ENCODE measurements at places on chromosomes 5 and 9.

GRCh38 chr5:136192526-136193321 is at the start of gene SMIM32:
Gene SMIM32, minus strand, starts transcription at chr5:136193162. Its CDS starts 638 bp downstream, at chr5:136192524.
- DNase-seq: no peak

DNA sequence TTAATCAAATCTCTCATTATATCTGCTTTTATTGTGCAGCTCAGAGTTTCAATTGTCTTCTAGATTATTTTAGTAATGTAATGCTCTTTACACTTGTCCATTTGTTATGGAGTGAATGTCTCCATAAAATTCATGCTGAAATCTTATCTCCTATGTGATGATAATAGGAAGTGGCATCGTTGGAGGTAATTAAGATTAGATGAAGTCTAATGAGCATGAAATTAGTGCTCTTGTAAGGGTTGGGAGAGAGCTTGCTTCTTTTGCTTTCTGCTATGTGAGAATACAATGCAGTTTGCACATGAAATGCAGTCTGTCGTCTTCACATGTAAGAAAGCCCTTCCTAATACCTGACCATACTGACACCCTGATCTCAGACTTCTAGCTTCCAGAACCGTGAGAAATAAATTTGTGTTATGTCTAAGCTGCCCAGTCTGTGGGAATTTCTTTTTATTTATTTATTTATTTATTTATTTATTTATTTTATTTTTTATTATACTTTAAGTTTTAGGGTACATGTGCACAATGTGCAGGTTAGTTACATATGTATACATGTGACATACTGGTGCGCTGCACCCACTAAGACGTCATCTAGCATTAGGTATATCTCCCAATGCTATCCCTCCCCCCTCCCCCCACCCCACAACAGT is 1399.2 kb upstream of the CDH6 start:
- DNase-seq: no peak

DNA sequence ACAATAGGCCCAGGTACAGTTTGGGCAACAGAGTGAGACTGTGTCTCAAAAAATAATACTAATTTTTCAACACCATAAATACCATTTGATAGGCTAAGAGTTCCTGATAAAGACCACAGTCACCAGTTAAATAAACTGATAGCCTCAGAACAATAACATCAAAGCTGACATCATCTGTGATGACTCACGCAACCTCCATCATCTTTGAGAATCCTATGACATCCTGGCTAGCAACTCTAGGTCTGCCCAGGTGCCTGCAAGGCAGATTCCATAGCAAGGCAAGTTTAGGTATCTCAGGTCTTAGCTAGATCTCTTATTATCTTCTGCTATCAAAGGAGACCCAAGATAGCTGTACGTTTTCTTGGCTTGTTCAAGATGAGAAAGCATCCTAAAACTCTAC is 30.5 kb upstream of the UBAP2 start:
- no peak for DNase-seq

- no peak for DNase-seq
Measured at GRCh38 chr9:79247021-79247420, 324.7 kb upstream of the TLE4 start.

- no peak for DNase-seq
Measured at GRCh38 chr5:58786711-58787303, 203.9 kb downstream of the RAB3C start.

DNA sequence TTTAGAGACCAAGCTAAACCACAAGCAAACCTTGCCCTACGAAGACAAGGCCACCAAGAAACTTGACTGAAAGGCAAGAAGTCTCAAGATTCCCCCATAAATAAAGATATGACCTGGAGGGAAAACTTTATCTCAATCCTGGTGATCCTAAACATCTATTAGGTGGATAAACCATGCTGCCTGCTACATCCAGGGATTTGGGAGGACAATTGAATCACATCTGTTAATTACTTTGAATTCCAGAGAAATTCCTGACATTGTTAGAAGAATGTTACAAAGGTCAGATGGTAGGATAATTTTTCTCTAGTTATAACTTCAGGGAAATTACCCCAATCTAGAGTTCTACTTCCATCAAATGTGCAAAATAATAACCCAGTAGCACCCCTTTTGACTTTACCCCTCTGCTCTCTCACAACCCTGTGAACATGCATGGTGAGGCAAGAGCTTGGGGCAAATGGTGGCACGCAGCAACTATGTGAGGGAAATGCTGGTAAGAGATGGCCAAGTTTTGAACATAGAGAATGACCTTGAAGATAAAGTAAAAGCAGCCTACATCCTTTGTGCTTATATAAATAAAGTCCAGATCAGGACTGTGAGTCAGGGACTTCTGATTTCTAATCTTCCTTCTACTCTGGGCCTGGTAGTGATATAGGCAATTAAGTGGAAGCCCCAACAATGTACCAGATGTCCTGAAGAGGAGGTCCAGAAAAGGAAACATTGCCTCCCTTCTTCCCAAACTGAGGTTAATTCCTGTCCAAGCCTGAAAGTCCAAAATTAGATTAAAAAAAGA is 57.1 kb upstream of the PTGER4 start:
- no peak for DNase-seq

- no peak for DNase-seq
Measured at GRCh38 chr5:119439140-119439631, 13.1 kb upstream of the HSD17B4 start.

- peak; percentile 18 for DNase-seq
Measured at GRCh38 chr5:174793684-174794328, 69.4 kb downstream of the MSX2 start.

GRCh38 chr9:91102269-91102668 is 259.4 kb downstream of the AUH start:
- no peak for DNase-seq

- DNase-seq: no peak
Measured at GRCh38 chr5:99694884-99695283, 766.1 kb upstream of the CHD1 start.

DNA sequence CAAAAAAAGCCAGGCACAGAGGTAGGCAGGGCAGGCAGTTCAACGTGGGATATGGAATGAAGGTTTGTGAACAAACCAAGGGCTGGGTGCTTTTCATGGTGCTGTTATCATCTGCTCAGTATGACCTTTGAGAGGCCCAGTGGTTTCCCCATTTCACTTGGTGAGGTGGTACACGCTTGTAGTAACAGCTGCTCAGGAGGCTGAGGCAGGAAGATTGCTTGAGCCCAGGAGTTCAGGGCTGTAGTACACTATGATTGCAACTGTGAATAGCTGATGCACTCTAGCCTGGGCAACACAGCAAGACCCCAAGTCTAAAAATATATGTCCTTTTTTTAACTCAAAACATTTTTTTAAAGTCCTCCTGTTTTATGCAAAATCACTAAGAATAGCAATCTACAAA is 174.8 kb downstream of the ENC1 start:
- DNase-seq: no peak

DNA sequence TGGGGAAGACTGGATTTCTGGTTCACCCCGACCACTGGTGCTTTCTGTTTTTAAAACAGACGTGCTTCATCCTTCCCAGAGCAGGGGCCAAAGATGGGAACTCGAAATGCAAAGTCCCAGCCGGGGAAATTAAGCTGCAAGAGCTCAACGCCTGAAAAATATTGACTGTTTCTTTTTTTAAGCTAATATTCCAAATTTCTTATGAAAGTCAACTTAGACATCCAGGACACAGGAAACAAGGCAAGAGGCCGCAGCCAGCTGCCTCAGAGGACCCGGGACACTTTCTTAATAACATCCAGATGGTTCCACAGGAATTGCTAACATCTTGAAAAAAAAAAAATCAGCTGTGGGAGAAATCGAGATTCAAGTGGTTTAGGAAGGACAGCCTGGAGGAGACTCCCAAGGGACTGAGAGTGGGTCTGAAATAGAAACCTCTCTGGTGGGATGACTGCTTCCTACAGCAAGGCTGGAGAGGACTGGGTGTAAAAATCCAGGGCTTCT is 144.9 kb downstream of the FGF1 start:
- no peak for DNase-seq

GRCh38 chr5:79754865-79755555 is 65.4 kb downstream of the CMYA5 start:
- no peak for DNase-seq

- no peak for DNase-seq
Measured at GRCh38 chr5:59919484-59919883, 26.0 kb upstream of the PDE4D start.

- DNase-seq: no peak
Measured at GRCh38 chr9:104869811-104870210, 58.1 kb downstream of the ABCA1 start.

- no peak for DNase-seq
Measured at GRCh38 chr5:10860645-10861422, 99.8 kb upstream of the DAP start.

DNA sequence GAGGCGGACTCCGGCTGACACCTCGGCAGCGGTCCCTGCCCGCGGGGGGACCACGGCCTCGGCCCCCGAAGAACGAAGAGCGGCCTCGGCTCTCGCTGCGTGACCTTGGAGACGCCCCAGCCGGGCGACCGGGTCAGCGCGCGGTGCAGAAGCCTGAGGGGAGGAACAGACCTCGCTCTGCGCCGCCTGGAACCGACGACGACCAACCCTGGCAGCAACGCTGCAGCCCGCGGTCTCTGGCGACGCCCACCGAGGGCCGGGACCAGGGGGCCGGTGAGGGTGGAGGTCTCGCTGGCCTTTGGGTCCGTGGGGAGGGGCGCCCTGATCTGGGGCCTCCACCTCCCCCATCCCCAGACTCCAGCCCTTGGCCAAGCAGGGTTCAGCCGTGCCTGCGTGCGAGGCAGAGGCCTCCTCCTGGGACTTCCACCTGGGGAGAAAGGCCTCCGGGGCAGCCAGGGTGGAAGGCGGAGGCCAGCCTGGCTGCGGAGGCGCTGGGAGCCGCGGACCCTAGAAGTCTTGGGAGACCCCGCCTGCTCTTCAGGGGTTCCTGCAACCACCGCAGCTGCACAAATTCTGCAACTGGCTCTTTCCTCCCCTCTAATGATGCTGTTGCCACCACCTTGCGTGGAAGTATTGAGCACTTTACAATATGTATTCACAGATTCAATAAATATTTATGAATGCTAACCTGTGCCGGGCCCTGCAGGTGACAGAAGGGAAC is 44.3 kb upstream of the SLC12A7 start:
- no peak for DNase-seq

DNA sequence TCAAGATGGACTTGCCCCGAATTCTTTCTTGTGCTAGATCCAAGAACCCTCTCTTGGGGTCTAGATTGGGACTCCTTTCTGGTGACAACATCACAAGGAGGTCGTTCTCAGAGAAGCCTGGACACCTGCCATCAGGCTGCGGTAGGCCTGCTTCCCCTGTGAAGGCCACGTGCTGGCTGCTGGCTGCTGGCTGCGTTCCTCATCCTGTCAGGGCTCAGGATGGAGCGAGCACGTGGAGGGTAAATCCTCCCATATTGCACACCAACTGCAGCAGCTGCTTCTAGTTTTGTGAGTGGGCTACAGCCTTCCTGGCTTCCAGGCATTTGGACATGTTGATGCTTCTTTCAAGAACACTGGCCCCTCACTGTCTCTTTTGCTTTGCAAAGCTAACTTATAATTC is 95.6 kb downstream of the HSPA4 start:
- DNase-seq: no peak

DNA sequence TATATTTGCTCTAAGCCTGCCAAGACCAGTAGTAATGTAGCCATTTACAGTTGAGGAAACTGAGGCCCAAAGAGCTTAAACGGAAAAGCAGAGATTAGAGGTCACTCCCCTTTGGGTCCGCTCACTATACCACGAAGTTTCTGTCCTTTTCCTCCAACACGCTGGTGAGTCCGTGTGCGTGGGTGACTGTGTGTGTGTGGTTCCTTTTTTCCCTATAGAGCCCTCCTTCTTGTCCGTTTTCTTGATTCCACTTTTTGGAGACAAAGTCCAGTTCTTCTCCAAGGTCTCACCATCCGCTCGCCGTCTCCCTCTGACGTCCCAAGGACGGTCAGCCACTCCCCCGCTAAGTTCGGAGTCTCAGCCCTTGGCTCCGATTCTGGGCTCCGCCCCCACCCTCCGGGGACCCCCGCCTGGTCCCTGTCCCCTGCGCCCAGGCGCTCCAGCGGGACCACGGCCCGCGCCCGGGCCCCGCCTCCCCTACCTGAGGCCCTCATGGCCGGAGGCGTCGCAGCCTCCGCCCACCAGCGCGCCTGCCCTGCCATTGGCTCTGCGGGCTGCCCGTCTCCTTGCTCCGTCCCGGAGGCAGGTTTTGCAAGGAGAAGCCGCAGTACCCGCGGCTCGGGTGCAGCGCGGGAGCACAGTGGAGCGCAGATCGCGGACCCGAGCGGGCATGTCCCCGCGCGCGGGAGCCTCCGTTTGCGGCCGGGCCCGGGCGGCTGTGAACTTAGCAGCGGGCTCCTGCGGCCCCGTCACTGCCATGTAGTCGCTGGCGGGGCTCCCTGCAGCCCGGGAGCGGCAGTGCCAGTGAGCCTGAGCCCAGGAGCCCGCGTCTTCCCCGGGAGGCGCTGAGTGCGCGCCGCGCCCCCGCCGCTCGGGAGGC is at the start of gene MAST4:
TSS of gene MAST4 (plus strand) at position 638 of the 880 bp plus-strand sequence. CDS start 263 bp downstream, outside the sequence.
- peak; percentile 29 for DNase-seq

- DNase-seq: no peak
Measured at GRCh38 chr5:10610058-10610457, 46.2 kb downstream of the ANKRD33B start.

DNA sequence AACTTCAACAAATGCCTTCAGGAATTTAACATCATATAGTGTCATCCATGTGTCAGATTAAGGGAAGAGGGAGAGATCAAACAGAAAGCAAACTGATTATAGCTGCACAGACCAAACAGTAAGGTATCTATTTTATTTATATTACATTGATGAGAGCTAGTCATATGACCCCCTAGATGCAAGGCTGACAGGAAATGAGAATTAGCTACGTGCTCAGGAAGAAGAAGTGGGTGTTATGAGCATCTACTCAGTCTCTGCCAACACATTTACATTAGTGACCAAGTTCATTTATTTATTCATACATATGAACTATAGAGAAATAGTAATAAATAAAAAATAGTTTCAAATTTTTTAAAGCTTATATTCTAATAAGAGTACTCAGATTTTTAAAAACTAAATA is 787.3 kb downstream of the KCTD16 start:
- no peak for DNase-seq

DNA sequence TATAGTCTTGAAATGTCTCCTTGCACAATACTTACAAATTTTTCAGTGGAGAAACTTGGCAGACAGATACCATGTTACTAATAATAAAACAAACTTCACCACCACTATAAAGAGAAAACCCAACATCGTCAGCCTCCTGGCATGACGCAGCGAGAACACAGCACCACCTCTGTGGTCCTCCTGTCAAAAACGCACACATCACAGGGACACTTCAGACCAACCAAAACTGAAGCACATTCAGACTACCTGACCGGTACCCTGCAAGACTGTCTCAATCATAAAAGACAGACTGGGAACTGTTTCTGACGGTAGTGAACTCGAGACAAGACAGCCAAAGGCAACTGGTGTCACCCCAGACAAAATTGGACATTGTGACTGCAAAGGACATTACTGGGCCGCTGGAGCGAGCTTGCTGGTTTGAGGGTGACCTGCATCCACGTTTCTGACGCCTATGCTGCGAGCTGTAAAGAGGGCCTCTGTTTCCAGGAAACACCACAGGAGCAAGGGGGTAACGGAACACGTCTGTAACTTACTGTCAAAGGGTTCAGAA is 34.4 kb downstream of the NSUN2 start:
- no peak for DNase-seq

DNA sequence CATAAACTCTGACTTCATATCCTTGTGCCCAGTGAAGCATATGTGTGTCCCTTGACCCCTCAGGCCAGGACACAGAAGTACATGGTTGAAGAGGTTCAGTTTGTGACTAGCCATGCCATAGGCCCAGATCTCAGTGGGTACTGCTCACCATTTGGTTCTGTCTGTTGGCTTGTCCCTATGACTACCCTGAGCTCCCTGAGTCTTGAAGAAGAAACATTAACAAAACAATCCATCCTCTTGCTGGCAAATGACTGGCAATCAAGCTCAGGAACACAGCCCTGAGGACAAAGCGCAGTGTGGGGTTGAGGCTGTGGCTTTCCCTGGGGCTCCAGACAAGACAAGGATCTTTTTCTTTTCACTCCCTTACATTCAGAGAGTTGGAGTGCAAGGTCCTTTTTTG is 46.3 kb downstream of the TNFAIP8 start:
- no peak for DNase-seq
